ENCODE measurements at places on chromosomes 2 and 18. TPM values are rescaled to one million over a fixed set of nuclear protein-coding genes. Genes with fewer than 3 reads are reported as not detected.

The NOP58 gene
- 41.3 TPM for total RNA-seq

DNA sequence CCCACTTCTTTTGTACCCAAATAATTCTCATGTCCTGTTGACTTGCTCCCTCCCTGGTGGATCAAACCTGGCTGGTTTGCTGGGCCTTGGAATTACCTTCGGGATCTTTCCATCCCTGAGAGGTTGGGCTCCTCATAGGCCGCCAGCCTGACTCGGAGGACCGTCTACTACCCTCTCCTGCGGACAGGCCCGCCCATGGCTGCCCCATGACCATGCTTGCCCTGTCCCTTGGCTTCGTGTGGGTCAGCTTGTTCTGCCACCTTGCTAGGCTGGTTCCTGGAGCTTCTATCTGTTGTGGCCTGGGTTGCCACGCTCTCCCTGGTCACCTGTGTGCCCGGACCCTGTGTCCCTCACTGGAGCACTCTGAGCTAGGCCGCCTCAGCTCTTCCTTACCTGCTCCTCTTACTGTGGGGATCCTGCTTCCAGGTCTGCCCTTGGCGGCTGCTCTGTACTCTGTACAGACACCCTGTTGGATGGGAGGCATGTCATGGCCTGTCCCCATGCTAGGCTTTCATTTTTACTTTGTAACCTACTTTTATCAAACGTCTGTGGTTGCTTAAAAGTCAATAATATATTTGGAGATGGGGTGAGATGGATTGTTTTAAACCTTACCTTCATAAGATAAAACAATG lies 29.7 kb upstream of the FHL2 start:
- no peak for DNase-seq

DNA sequence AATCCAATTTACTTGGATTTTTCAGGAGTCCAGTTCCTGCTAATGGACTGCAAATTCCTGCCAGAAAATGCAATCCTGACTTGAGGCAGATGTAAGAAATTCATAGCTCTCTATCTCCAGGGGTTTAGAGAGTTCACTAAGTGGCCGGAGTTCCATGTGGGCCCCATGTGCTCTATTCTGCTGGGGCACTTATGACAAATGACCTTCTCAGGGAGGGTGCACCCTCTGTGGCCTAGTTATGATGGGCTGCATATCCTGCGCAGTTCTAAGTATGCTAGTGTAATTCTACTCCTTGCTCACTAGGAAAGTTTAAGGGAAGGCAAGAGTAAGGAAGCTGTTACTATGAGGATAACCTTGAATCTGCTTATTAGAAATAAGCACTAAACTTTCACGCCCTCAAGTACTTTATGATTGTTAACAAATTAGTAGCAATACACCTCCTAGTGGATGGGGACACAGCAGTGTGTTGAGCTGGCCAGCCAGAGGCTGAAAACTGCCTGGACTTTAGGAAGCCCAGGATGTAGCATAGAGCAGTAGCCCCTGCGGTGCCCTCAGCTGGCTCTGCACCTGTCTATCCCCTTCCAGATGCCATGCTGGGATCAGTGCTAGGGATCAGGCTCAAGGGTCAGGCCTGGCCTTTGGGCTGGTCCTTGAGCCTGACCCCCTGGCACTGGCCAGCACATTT lies 14.4 kb downstream of the SMYD1 start:
- DNase-seq, result no peak

DNA sequence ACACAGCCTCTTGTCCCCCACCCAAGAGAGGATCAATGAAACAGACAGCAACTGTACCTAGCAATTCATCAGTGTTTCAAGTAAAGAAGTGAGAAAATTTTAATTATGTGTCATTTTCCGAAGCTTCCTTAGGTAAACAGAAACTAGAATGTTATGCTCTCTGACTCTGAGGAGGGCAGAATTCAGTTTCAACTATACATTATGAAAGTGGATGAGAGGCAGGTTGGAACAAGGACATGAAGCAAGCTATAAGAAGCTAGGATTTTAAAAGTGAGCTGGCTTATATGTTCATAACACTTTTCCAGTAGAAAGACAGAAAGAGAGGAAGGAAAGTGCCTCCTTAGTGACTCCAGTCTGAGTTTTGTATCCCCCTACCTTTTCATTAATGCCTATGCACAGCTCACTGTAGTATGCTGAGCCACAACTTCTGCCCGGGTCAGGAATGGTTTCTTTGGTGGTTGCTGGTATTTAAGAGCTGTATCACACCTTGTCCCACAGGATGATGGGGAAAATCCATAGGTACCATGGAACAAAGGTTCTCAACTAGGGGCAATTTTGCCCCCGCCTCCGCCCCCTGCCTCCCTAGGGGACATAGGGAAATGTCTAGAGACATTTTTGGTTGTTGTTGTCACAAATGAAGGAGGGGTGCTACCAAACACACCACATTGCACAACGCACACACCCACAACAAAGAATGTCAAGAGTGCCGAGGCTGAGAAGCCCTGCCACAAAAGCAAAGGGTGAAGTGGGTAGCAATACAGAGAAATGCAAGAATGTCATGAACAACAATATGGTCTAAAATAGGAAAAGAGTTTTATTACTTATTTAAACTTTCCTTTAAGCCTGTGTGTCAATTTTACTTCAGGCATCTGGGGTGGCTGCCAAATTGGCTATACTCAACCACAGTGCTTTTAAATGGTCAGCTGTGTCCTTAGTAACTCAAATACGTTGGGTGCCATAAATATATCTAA lies 161.0 kb upstream of the ZFP36L2 start:
- peak; percentile 47 for DNase-seq

- peak; percentile 100 for DNase-seq
Measured at GRCh38 chr2:238864207-238865014, 16.5 kb downstream of the TWIST2 start.

The SKA1 gene
- total RNA-seq, result 2.9 TPM

DNA sequence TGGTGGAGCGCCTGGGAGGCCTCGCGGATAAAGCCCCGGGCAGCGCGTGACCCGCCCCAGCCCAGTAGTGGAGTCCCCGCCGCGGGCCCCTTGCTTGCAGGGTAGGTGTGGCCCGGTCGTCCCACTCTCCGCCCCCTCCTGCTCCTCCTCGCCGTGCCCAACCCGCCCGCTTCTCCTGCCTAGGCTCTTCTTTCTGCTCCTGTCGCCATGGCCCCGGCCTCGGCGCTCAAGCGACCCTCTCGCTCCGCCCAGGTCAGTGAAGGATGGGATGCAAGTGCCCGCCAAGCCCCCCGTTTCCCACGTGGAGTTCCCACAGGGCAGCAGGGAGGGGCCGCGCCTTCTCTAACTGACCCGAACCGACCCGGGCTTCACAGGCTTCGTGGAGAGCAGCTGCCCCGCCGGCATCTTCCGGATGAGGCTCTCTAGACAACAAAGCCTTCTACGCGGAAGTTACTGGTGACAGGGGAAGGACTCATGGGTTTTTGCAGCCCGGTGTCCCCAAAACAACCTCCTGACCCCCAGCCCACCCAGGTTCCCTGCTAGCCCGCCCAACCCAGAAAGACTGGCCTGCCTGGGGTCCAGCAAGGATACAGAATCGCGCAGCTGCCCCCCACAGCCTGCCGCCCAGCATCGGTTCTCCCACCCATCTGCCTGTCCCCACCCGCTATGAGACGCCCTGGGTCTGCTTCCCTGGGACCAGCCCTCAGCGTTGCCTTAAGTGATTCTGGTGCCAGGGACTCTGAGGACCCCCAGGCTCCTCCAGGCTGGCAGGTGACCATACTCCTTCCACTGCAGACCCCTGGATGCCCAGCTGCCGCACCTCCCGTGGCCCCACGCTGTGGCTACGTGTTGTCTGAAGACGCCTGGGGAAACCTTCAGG lies 32.8 kb downstream of the TTC32 start:
- DNase-seq, result no peak

The PTPRN gene
- total RNA-seq, result 1.2 TPM

The GAREM1 gene
- total RNA-seq, result 5.0 TPM

GRCh38 chr2:240250985-240251847 lies 110.8 kb upstream of the OTOS start:
- peak; percentile 99 for DNase-seq

The CHAC2 gene
- 2.7 TPM for total RNA-seq

DNA sequence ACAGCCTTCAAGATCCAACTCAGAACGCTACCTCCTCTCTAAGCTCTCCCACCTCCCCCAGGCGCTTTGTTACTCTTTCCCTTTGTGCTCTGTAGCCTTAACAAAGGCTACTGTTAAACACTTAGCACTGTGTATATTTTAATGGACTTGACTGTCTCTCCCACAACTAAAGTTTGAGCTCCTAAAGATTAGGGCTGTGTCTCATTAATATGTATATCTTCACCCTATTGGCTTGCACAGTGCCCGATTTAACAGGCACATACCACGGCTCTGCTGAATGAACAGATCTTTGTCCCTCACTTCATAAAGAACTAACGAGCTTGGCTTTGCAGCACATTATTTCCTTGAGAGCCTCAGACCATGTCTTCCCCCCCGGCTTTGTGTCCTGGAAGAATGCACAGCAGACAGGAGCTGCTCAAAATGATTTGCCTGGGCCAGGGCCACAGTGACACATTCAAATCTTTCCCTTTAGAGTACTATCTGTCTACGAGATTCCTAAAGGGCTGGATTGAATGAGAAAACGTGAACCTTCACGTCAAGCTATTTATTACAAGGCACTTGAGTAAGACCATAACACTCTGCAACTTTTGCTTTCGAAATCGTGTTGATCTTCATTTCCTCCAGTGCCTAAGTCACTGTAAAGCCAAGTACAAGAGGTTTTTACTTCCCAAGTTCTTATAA lies 22.1 kb downstream of the ABHD3 start:
- DNase-seq, result peak; percentile 77

The ANKZF1 gene
- 35.1 TPM for total RNA-seq

The BMP10 gene
- not detected for total RNA-seq

The FEV gene
- total RNA-seq, result not detected

The SERPINB5 gene
- not detected for total RNA-seq

- no peak for DNase-seq
Measured at GRCh38 chr2:154402213-154402612, 296.3 kb upstream of the KCNJ3 start.

DNA sequence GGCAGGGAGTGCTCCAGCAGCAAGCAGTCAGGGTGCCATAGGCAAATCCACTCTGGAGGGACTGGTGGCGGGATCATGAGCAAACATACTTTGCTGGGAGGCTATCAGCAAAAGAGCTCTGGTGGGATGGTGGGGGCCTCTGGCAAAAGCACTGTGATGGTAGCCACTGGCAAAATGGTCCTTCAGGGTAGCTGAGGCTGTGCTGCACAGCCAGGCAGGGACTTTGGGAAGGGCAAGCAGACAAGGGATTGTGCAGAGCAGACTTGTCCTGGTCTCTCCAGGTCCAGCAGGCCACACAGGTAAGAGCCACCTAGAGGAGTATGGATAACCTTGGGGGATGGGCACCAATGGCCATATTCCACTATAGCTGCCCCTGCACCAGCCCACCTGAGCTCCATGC lies 129.4 kb upstream of the OTOS start:
- DNase-seq, result no peak

GRCh38 chr2:74099271-74099670 lies 48.4 kb downstream of the BOLA3 start:
- peak; percentile 17 for DNase-seq

- no peak for DNase-seq
Measured at GRCh38 chr18:55981712-55982475, 393.9 kb upstream of the TCF4 start.

DNA sequence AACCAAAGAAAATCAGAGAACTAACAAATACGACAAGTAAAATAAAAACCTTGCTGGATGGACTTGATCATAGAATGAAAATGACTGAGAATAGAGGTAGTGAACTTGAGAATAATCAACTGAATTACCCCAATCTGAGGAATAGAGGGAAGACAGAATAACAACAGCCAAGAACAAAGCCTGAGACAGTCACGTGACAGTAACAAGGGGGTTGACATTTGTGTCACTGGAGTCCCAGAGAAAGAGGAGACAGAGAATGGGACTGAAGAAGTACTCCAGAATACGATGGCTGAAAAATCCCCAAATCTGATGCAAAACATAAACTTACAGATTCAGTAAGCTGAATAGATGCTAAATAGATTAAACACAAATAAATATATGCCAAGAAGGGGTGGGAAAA lies 248.5 kb upstream of the HDAC4 start:
- peak; percentile 15 for DNase-seq

The POMC gene
- total RNA-seq, result 0.59 TPM

- DNase-seq, result no peak
Measured at GRCh38 chr18:8374676-8375075, 234.6 kb upstream of the RAB12 start.

DNA sequence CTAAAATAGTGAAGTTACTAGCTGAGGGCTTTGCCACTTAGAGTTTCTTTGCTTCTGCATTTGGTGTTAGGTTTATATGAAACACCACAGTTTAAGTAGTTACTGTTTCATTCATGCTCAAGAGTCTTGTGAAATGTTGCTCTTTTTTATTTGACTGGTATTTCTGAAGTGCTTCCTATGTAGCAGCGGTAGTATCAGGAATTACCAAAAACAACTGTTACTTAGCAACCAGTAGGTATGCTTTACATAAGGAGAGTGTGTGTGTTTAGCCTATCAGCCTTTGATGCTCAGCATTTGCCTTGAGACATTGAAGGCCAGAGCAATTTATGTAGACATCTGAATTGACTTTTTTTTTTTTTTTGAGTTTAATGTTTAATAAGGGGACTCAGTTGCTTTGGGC lies 3.6 kb downstream of the DIS3L2 start:
- DNase-seq, result no peak

GRCh38 chr2:110872521-110872920 lies 140.1 kb downstream of the ACOXL start:
- no peak for DNase-seq

DNA sequence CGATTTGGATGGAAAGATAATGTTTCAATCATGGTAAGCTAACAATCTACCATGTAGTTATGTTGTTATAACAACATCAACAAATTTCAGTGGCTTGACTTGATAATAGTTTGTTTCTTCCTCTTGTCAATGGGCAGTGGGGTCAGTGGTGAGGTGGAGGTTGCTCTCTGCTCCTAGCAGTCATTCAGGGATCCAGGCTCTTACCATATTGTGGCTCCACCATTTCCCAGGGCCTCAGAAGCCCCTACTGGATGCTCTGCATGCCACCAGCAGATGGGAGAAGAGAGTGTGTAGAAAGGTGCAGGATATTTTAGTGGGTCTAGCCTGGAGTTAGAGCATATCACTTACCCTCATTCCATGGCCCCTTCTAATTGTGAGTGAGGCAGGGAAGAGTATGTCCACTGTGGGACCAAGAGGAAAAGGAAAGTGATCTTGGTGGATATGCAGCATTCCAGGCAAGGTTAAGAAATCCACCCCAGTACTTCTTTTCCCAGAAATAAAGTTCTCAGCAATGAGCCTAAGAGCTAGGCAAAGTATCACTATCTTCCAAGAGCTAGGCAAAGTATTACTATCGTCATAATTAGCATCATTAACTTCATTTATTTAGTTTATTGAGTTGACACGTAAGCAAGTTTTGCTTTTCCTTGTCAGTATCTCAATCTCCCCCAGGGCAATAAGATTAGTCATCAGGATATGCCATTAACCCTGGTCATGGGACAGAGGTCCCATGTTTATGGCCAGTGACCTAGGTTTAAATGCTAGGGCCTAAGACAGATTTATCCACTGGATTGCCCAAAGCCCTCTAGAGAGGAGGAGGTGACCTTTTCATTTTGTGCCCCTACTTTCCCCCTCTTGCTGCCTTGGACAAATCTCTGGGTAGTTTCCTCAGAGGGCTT lies 4.2 kb upstream of the IWS1 start:
- DNase-seq, result no peak

The GLI2 gene
- total RNA-seq, result 3.8 TPM
